Melanocyte of skin (primary cell): ENCODE measurements at places on chromosomes 5 and 9. TPM values are rescaled to one million over a fixed set of nuclear protein-coding genes. Genes with fewer than 3 reads are reported as not detected.

Gene NMUR2
- total RNA-seq: not detected in 2 replicates

Gene TNFSF15
- total RNA-seq: under 0.01 TPM in 1 of 2 replicates, not detected in the other

Gene MEIKIN
- total RNA-seq: not detected in 2 replicates

Gene PITX1
- not detected in 2 replicates for total RNA-seq

Gene DAPK1
- total RNA-seq: 12.0 and 45.4 TPM in 2 replicates
